ENCODE measurements at places on chromosomes 11 and 22.

DNA sequence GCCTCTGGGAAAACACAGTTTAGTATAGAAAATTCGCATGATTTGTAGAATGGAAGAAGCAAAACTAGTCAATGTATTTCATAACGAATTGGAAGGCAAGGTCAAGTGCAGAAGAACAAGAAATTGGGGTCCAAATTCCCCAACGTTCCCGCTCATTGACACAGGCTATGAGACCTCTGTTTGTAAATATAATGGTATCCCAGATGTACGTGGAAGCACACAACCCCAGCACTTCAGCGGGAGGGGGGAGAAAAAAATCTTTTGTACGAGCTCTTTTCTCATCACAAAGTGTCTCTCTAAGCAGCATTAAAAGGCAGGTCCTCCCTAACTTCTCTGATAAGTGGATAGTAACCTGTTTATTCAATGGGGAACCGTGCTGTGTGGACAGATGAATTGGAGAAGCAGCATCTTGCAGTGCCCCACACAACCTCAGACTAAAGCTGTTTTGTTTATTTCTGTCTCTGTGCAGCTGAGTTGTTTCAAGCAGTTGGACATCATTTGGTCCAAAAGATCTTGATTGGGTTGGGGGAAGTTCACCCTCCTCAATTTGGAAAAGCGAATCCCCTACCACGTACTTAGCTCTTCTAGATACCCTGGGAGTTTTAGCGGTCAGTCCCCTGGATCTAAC lies 1.1 kb upstream of the GAB2 start:
- DNase-seq, result no peak

GRCh38 chr11:75802021-75802912 lies 12.7 kb upstream of the UVRAG start:
- no peak for DNase-seq

DNA sequence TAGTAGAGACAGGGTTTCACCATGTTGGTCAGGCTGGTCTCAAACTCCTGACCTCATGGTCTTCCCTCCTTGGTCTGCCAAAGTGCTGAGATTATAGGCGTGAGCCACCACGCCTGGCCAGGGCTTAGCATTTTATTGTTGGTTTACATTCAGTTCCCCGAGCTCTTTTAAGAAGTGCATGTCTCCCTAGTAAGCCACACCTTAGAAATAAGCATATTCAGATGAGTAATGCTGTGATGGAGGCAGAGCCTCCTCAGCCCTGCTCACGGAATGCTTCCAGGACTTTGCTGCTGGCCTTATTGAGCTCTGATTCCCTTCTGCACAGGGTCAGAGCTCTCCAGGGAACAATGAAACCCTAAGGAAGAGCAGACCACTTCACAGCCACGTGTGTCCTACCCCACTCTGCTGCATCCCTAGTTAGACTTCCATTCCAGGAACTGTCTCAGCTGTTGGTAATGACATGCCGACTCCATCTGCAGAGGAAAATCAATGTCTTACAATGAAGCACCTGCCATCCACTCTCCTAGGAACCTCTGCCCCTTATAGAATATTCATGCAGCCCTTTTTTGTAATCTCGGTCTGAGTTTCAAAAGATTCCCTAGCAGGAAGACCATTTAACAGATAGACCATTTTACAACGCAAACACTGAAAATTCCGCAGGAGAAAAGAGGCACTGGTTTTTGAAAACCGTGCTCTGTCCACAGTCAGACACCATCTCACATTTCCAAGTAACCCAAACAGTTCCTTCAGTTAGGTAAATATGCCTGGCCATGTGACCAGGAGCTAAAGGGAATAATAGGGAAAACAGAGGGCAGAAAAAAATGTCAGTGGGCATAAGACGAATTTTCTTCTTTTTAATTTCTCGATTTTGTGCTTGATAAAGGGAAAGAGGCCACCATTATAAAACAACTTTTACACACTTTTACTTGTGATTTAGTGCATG lies 1.7 kb upstream of the JAM3 start:
- no peak for DNase-seq

GRCh38 chr11:4436411-4436810 lies 12.7 kb upstream of the OR52K2 start:
- DNase-seq, result no peak

GRCh38 chr11:16981651-16982194 lies 32.5 kb downstream of the PLEKHA7 start:
- no peak for DNase-seq

DNA sequence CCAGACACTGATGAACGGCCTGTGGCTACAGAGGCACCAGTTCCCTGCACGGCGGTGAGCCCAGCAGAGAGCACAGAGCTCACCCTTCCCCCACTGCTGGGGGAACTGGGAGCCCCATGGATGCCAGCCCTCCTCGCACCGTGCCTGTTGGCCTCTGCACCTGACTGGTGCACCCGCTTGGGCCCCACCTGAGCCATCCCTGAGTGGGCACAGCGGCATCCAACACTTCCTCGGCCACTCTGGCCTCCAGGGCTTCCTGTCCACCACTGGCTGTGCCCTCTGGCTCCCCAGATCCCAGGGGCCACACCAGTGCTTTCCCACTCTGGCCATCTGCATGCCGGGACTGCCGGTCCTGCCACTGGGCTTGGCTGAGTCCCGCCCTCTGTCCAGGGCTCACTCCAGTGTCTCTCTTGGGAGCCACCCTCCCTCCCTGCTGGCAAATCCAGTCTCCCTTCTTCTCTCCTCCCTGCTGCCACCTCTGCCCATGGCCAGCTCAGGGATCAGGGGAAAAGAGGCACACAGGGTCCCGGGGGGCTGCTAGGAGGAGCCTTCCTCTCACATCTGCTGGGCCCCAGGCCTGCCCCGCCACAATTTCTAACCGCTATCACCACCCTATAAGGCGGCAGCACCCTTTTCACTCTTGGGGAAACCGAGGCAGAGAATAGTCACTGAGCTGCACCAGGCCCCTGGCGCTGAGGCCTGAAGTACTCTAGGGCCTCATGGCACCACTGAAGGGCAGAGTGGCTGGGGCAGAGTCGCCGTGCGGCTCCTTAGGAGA lies 33.0 kb downstream of the GNB1L start:
- DNase-seq, result no peak

- no peak for DNase-seq
Measured at GRCh38 chr11:60761436-60762190, 4.9 kb downstream of the MS4A15 start.

DNA sequence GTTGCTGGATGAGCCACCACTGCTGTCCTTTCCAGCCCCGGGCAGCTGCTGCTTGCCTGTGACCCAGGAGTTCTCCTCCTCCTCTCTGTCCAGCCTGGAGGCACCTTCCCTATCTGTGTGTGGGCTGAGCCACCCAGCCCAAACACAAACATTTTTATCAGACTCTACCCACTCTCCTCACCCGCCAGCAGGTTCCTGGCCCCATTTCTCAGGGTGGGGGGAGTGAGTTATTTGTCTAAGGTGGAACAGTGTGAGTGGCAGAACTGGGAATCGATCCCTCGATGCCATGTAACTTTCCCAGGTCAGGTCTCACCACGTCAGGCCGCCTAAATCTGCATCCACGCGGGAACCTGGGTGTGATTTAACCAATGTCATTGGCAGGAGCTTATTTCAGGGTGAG lies 20.8 kb upstream of the SMIM38 start:
- DNase-seq, result no peak

DNA sequence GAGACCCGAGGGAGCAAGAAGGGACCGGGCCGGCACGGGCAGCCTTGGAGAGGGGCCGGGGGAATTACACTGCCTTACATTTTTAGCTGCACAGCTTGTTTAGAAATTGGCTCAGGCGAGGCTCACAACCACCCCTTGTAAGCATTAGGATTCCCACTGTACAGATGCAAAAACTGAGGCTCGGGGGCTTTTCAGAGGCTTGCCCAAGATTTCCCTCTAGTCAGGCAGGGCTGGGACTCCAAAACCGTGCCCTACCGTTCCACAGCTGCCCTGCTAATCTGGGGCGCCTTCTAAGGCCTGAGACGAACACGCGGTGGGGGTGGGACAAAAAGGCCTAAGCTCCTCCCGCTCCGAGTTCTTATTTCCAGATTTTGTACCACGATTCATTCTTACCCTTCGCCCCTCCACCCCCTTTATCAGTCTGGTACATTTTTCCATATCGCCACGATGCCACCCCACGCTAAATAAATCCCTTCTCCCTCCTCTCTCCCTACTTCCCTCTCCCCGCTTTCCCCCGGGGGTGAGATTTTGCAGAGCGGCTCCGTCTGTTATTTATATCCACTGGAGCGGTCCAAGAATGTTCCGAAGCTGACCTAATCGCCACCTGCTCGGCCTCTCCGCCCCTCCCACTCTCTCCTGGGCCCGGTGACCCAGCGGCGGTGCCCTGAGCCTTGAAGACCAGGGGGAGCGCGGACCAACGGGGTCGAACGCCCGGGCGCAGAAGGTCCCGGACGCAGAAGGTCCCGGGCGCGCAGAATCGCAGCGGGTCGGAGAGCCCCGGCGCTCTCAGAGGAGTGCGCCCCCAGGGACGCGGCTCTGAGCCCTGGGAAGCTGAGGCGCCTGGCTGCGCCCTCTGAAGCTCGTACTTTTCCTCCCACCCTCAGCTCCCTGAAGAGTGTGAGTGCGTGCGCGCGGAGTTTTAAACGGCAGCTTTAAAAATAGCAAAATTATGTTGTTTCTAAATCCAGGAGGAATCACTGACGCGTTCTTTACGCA lies 764 bp upstream of the PACSIN3 start:
- peak; percentile 63 for DNase-seq

DNA sequence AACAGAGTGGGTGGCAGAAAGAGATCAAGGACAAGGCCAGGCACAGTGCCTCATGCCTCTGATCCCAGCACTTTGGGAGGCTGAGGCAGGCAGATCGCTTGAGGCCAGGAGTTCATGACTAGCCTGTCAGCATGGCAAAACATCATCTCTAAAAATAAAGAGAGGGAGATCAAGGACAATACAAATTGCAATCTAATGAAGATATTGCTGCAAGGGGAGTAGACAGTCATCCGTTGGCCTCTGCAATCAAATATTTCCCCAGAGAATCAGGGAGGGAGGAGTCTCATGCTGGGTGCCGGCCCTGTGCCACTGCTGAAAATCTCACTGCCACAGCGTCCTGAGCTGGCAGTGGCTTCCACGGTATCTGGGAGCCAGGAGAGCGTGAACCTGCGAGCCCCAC lies 19.4 kb upstream of the IL17RA start:
- DNase-seq, result no peak

DNA sequence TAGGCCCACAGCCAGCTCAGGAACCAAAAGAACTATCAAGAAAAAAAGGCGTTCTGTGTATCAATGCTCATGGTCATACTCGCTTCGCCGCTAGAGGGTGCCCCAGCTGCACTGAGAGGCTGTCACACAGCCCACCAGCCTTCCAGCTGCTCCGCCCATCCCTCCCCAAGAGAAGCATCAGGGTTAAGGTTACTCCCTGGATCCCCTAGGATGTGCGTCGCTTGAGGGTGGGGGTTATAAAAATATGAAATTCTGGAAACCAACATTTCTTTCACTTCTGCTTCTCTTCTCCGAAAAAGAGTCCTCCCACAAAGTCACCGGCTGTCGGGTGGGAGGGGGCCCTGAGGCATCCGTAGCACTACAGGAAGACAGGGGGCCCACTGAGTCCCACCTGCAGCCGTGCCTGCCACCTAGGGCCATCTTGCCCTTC lies 1.7 kb downstream of the CBX6 start:
- peak; percentile 84 for DNase-seq

GRCh38 chr11:34464591-34465051 lies 25.9 kb downstream of the CAT start:
- DNase-seq, result no peak

- no peak for DNase-seq
Measured at GRCh38 chr11:13339195-13340153, 61.9 kb downstream of the BMAL1 start.

DNA sequence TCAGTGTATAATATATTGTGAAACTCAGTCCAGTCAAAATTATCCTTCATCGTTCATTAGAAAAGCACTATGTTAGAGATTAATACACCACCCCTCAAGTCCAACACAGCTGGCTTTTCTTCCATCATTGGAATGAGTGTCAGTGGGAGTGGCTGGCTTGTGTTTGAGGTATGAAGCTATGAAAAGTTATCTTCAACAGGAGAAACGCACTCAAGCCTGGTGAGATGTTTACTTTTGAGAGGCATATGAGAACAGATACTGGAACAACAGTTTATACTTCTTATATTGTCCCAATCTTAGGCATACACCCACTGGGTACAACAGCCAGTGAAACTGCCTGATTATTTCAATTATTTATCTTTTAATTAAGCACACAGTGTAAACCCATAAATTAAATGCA lies 34.3 kb downstream of the PLEKHB1 start:
- no peak for DNase-seq

- DNase-seq, result no peak
Measured at GRCh38 chr22:24376586-24376985, 50.8 kb upstream of the ADORA2A start.

DNA sequence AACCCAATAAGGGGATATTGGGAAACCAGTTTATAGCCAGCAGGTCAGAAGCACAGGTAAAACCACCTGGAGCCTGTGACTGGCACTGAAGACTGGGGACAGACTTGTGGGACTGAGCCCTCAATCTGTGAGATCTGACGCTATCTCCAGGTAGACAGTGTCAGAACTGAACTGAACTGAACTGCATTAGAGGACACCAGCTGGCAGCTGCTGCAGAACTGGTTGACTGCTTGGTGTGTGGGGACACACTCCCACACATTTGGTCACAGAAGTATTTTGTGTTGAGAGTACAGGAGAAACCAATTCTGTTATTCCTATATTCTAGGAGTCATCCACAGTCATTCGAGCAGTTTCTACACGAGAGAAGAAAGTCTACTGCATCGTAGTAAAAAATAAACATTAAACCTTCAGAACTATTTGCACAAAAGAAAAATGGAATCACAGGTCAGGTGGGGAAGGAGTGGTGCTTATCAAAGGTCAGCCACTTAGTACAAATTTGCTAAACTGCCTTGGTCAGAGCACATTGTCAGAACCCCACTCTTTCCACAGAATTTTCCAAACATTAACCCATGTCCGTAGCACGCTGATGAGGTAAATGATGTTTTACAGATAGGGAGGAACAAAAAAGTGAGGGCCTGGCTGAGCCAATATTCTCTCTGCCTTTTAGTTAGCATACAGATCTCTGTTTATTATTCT lies 77.2 kb downstream of the SIK3 start:
- no peak for DNase-seq

GRCh38 chr11:125271483-125272091 lies 107.0 kb downstream of the PKNOX2 start:
- no peak for DNase-seq

DNA sequence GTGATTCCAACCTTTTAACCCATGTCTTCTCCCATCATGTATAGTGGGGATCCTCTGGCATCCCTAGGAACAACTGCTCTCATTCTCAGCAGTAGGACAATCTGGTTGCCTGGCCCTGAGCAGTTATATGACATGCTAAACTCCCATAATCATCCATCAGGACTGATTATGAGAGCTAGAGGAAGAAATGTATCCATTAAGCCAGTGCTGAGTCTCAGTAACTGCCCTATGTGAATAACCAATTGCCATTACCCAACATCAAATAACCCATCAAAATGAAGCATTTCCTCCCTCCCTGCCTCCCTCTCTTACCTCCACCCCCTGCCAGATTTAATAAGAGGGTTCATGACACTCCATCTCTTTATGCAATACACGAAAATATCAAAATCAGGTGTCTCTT lies 277.6 kb downstream of the NXPE2 start:
- DNase-seq, result no peak

Data from stimulated activated CD4-positive, alpha-beta T cell treated with anti-CD3 and anti-CD28 coated beads, Interleukin-4, amount 100 ng/mL, for 4 hours (primary cell).